ENCODE measurements at places on chromosomes 1 and 21.
A peak's percentile ranks its signal among the peaks of the same experiment; 100 is the strongest.

DNA sequence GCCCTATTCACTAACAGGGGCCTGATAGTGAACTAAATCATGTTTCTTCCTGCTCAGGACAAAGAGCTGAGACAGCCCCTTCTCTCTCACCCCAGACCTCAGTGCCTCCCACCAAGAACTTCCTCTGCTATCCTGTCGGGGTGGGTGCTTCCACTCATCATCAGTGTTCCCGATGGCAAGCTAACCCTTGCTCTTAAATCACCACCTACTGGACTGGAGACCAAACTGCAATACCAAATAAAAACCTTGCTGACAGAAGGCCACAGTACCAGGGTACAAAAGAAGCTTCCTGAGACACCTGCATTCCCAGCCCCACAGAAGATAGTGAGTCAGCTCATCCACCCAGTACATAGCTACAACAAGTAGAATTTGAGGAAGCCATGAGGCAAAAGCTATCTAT is 799.5 kb downstream of the LTN1 start:
- no peak for ATAC-seq

DNA sequence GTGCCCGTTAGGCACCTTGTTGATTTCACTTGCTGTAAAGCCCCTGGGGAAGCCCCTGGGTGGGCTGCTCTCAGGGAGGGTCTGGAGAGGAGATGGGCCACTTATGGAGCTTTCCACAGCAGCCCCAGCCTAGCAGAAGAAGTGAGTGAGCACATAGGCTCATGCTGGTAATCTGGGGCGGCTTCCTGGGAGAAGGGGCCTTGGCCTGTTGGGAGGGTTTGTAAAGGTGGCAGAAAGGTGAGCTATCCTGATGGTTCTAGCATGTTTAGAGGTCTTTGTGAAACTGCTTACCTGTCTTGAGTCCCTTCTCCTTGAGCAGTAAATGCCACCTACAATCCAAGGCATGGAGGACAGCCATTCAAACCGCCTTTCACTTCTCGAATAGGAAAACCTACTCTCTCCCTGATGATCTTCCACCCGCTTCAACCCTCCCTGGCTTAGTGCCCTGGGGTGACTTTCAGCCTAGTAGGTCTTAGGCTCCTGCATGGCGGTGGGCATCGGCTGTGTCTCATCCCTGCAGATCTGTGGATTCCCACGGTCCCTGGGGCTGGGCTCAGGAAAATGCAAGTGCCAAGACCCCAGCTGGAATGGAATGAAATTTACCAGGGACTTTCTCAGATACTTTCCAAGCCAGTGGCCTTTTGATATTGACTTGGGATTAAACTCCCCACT is 87.6 kb upstream of the SELENON start:
- ATAC-seq, result no peak

- ATAC-seq, result no peak
These were observed 12.0 kb upstream of the MAGOH start for GRCh38 chr1:53250325-53250724.

DNA sequence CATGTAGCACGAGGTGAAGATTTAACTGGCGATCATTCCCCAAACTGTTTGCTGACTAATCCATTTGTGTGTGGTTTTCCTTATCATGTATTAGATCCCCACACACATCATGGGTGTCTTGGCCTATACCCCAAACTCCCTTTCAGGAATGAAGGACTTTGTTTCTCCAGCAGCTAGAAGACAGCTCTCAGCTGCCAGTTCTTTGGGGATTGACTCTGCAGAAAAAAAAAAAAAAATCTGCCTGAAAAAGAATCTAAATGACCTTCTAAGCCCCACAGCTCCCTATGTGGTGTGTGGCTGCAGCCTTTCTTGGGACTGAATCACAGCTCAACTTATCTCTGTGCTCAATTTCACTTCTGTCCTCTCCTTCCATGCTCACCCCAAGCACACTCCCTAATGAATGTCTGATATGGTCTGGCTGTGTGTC is 256.3 kb upstream of the DUSP10 start:
- no peak for ATAC-seq

- ATAC-seq, result no peak
These were observed 14.8 kb downstream of the AVPR1B start for GRCh38 chr1:206102292-206102936.

DNA sequence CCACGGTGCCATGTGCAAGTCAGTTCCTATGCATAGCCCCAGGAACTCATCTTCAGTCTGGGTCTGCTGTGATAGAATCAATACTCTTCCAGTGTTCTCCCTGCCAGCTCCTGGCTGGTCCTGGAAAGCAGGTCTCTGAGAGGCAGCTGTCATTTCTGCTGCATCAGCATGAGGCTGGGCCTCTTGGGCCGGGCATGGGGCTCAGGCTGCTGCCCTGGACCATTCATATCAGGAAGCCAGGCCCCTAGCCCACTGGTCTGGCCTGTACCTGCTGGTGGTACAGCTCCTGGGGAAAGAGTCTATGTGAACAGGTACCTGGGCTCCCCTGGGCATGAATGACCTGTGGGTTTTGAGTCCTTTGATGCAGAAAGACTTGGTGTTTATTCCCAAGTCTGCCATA is 173.6 kb upstream of the CSF3R start:
- ATAC-seq, result no peak

DNA sequence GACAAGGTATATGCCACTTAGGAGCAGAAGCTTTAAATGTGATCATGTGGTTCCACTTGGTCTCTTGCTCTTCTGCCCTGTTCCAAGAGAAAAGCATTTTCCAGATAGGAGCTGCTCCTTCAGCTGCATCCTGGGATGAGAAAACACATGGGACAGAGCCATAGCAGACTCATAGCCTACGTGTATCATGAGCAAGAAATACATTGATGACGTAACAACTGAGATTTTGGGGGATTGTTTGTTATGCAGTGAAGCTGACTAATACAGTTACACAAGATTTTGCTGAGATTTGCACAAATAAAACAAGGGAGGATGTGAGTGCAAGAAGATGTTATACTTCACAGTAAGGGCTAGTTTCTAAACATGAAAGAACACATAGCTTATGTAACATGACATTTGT is 36.0 kb upstream of the IRF2BP2 start:
- ATAC-seq, result no peak

DNA sequence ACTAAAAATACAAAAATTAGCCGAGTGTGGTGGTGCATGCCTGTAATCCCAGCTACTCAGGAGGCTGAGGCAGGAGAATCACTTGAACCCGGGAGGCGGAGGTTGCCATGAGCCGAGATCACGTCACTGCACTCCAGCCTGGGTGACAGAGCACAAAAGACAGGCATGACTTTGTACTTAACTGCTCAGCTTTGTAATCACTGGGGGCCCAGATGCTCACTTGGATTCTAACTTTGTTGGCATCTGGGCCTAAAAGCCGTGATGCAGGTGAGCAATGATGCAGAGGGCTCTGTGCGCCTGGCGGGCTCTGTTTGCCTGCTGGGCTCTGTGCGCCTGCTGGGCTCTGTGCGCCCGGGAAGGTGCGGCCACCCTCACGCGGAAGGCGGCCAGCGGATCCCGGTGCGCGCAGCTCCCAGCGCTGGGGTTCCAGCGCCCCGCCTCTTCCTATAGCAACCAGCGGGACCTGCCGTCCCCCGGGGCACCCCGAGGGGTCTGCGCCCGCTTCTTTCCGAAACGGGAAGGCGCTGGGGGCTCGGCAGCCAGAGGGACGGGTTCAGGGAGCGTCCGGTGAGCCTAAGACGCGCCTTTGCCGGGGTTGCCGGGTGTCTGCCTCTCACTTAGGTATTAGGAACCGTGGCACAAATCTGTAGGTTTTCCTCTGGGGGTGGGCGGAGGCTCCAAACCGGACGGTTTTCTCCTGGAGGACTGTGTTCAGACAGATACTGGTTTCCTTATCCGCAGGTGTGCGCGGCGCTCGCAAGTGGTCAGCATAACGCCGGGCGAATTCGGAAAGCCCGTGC is 31.7 kb downstream of the PRMT2 start:
- peak; percentile 29 for ATAC-seq

- no peak for ATAC-seq
These were observed 17.6 kb downstream of the PAXBP1 start for GRCh38 chr21:32753818-32754585.

DNA sequence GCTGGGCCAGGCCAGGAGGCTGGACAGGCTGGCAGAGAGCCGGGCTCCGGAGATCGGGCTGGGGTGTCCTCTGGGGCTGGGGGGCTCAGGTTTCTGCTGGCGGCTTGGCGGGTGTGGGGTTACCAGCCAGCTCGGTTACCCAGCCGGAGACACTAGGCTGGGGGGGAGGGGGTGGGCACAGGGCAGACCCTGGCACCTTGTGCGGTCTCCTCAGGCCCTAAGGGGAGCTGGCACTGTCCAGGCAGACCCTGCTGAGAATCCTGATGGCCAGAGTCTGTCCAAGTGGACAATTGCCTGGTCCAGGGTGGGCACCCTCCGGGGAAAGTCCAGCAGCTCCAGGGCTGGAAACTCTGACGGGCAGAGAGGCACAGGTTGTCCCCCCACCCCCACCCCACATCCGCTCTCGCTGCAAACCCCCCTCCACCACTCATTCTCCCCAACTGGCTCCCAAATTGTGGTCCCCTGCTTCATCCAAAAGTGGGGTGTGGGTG is 6.7 kb downstream of the ZBTB7B start:
- ATAC-seq, result no peak

Data from esophagus mucosa (tissue), 1 donor.